ENCODE measurements at places on chromosomes 12 and 14.

- DNase-seq, result no peak
Measured at GRCh38 chr14:60294411-60295069, 45.5 kb downstream of the PPM1A start.

GRCh38 chr14:91163316-91163715 is 49.4 kb downstream of the DGLUCY start:
- no peak for DNase-seq

GRCh38 chr12:3602488-3602887 is 111.5 kb downstream of the PRMT8 start:
- no peak for DNase-seq

DNA sequence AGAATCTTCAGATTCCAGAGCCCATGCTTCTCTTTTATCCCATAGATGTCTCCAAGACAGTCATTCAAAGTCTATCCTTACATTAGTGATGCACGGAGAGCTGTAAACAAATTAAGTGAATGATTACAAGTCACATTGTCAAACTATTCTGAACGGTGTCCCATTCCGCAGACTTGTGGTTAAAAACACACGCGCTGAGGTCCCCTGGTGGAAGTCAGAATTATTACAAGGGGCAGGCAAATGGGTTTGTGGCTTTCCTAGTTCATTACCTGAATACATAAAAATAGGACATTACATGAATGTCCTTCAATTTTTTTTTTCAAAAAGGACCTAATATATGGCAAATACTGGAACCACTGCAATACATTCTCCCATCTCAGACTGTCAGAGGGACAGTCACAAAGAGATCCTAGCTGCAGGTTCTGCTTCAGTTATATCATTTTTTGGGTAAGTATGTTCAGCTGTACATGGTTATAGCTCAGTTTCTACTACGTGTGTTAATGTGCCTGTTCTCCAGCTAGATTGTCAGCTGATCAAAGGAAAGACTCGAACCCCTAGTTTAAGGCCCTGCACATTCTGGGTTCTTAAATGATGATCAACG is 53.1 kb upstream of the STON2 start:
- DNase-seq, result peak; percentile 21

- DNase-seq, result no peak
Measured at GRCh38 chr12:121992059-121992879, 29.4 kb upstream of the BCL7A start.

DNA sequence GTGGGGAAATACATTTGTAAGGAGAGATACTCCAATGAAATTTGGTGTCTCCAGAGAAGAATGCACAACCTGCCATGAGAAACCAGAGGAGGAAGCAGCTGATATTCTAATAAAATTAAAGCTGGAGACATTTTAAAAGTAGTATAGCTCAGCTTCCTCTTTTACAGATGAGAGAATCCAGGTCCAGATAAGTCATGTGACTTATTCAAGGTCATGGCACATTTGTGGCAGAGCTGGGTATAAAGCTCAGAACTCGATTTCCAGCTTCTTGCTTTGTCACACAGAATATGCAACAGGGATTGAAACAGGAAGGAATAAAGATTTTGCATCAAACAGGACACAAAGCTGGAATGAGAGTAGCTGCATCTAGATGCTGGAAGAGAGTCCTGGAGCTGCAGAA is 174.8 kb downstream of the EMP1 start:
- no peak for DNase-seq

GRCh38 chr12:2194060-2194459 is 141.3 kb downstream of the CACNA1C start:
- no peak for DNase-seq

DNA sequence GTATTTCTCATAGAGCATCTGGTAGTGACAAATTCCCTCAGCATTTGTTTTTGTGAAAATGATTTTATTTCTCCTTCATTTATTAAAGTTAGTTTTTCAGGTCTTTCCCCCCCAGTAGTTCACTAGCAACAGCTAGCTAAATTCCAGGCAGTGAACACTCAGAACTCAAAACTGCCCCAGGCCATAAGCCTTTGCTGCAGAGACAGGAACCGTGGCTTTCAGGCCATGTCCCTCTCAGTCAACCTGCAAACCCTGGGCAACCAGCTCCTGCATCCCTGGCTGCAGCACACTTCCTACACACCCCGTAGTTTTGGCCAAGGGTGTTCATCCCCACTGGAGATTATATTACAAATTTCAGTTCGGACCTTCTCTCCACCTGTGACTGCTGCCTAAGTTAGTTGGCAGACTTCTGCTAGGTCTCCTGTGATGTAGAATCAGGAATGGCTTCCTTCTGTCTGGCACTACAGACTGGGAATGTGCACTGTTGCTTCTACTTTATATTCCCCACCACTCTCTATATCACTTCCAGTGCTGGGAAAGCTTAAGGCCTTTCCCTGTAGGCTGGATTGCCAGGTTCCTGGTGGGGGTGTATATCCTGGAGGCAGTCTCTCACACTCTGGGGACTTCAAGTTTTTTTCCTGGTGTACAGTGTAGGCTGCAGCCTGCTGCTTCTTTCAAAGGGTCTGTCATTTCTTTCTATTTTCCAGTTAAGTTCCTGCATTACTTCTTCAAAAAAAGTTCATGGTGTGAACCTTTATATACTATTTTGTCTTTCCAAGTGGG is 924.4 kb upstream of the LRFN5 start:
- no peak for DNase-seq

DNA sequence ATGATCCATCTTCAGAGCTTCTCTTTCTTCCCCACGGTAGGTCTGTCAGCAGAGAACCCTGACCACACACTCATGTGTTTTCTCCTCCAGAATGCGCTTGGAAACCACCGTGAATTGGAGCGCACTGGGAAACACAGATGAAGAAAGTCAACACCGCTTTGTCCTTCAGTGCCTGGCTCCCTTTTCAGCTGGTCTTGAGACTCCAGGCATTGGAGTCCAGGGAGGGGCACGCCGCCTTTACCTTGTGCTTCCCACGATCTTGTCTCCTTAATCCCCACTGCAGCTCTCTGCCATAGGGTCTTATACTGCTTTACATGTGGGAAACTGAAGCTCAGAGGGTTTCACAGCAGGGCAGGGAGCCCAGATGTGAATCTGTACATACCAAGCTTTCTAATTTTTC is 1.1 kb downstream of the FAM90A1 start:
- DNase-seq, result no peak

GRCh38 chr12:24954261-24954660 is 5.4 kb upstream of the BCAT1 start:
- DNase-seq, result no peak

- no peak for DNase-seq
Measured at GRCh38 chr14:71731096-71731495, 201.1 kb upstream of the RGS6 start.

GRCh38 chr14:41362139-41362538 is 244.5 kb upstream of the LRFN5 start:
- DNase-seq, result no peak

DNA sequence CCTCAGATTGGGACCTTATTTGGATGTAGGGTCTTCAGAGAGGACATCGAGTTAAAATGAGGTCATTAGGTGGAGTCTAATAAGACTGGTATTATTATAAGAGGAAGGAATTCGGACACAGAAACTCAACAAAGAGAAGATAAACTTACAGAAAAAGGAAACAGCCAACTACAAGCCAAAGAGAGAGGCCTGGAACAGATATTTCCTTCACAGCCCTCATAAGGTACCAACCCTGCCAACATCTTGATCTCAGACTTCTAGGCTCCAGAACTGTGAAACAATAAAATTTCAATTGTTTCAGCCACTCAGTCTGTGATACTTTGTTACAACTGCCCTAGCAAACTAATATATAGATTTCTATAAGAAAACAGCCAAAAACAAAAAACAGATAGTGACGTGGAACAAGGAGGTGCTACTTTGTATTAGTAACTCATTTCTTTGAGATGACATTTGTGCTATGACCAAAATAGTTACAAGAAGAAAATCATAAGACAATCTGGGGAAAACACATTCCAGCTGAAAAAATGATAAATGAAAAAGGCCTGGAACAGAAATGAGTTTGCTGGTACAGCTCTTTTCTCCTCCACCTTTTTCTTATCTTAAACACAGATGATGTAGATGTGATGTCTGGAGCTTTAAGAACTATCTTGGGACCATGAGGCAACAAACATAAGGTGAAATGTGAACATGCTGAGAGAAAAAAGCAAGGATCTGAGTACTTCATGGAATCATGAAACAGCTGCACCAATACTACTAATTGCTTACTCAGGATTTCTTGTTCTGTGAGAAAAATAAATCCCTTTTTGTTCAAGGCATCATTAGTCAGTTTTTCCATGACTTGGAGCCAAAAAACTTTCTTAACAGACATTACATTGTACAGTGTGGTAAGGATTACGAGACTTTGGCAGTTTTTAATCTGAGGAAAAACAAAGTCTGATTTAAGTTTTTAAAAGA is 243.2 kb downstream of the ANO6 start:
- DNase-seq, result no peak

DNA sequence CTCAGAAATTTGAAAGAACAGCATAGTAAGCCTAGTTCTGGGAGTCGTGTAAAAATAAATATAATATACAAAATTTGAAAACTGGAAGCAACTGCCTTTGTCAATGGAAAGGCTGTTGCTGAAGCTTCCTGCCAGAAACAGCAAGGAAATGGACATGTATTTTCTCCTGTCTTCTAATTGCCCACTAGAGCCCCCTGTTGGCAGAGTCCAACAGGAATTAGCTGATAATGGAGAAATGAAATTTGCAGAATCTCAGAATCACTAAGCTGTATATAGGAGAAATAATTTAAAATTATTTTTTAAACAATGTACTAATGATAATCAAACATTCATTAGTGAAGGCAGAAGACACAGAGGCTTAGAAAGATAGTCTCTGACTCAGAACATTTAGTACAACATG is 414.8 kb downstream of the SLC6A15 start:
- DNase-seq, result no peak

- DNase-seq, result no peak
Measured at GRCh38 chr12:20187456-20187855, 180.9 kb upstream of the PDE3A start.

- DNase-seq, result peak; percentile 93
Measured at GRCh38 chr14:75249251-75249957, 29.2 kb upstream of the FOS start.

- no peak for DNase-seq
Measured at GRCh38 chr12:58034311-58034710, 92.9 kb downstream of the ATP23 start.
